ENCODE measurements at places on chromosomes 4 and X.

- DNase-seq, result no peak
Observed at GRCh38 chrX:97672608-97673007, 788.9 kb downstream of the RPA4 start.

- no peak for DNase-seq
Observed at GRCh38 chr4:127843704-127844600, 36.7 kb upstream of the PLK4 start.

- DNase-seq, result no peak
Observed at GRCh38 chrX:121120690-121121605, 73.5 kb downstream of the GLUD2 start.

- DNase-seq, result peak; percentile 94
Observed at GRCh38 chr4:3484057-3484973, 21.2 kb downstream of the DOK7 start.

- DNase-seq, result no peak
Observed at GRCh38 chrX:20139966-20140365, 1.7 kb downstream of the EIF1AX start.

GRCh38 chr4:104395168-104395614 lies 99.5 kb downstream of the CXXC4 start:
- no peak for DNase-seq

GRCh38 chr4:145154573-145154972 lies 25.8 kb downstream of the OTUD4 start:
- no peak for DNase-seq

- no peak for DNase-seq
Observed at GRCh38 chr4:150782311-150782710, 200.4 kb downstream of the MAB21L2 start.
